Activated T-helper 1 cell treated with Interleukin-2 at 50 U/mL for 16 hours (primary cell): ENCODE measurements at places on chromosomes 13 and 19.

DNA sequence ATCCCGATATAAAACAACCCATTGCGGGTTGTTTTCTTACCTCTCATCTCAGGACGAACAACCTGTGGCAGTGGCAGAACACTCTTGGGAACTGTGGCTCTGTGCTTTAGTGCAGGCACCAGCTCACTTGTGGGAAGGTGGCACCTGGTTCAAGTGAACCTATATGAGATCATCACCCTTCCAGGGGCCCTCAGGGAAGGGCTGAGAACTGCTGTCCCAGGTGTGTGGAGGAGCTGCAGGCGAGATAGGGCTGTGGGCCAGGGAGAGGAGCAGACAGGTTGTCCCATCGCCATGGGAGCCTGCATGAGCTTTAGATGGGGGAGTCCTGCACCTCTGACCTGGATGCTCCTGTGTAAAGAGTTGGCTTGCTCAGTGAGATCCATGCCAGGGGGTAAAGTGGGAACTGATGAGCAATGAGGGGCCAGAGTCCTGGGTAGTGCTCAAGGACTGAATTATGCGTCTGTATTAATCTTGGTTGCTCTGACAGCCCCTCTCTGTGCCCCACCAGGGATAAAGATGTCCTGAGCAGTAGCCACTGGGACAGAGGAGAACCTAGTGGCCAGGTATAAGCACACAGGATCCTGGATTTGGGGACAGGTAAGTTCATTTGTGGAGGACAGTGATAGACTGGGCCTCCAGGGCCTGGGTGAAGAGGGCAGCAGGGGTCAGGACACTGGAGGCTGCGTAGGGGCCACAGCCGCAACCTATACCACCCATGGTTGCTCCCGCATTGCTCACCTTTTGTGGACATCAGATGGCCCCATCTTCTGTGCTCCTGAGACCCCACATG is 8.7 kb downstream of the CEACAM4 start:
- DNase-seq: no peak

GRCh38 chr13:55493297-55493696 is 1647.4 kb upstream of the PRR20A start:
- DNase-seq: no peak

DNA sequence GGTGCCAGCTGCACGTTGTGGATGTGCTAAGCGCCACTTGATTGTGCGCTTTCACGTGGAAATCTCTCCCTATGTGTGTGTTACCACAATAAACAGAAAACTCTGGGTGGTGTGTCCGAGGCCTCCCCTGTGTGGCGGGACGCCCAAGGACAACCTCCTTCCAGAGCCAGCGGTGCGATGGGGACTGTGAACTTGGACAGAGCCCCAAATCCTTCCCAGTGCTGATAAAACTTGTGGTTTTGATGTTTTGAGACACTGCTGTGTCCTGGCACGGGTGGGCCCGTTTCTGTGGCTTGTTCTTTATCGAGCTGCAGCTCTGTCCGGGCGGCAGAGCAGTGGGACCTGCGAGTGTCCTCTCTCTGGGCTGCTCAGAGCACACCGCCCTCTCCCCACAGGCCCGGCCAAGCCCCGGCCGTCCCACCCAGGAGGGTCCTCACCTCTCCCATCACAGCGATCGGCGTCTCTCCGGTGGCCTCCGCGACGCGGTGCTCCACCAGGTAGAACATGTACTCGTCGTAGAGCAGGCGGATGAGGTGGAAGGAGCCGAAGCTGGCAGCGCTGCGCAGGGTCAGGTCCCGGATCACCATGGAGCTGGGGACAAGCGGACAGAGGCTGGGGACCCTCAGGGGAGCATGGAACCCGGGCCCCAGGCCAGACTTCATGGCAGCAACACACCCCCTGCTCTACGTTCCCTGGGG is 18.8 kb upstream of the RANBP3 start:
- no peak for DNase-seq

DNA sequence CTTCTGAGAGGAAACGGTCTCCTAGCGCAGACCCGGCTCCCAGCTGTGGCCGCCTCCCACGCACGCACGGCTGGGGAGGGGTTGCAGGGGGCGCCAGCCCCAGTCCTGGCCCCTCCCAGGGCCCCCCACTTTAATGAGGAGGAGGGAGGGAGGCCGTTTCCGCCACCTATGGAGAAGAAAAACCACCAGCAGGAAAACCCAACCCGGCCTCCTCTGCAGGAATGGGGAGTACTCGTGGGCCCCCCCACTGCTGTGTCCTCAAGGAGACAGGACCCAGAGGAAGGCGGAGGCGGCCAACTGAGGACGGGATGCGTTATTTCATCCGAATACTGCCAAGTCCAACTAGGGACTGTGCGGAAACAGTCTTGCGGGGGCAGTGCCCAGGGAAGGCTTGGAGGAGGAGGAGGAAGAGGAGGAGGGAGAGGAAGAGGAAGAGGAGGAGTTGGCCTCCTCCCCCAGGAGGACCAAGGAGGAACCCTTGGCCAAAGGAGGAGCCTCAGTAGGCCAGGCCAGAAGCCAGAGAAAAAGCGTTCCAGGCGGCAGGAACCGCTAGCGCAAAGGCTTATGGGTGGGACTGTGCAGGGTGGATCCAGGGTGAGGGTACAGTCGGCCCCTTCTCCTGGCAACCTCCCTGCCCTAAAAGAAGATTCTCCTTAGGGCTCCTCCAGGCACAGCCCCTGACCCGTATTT is 3.9 kb upstream of the SSBP4 start:
- no peak for DNase-seq

- DNase-seq: no peak
Observed at GRCh38 chr13:95067303-95067702, 233.9 kb downstream of the ABCC4 start.

GRCh38 chr19:1217366-1217765 is 11.8 kb downstream of the STK11 start:
- no peak for DNase-seq

GRCh38 chr19:16595097-16595496 is 22.9 kb upstream of the SLC35E1 start:
- DNase-seq: no peak

DNA sequence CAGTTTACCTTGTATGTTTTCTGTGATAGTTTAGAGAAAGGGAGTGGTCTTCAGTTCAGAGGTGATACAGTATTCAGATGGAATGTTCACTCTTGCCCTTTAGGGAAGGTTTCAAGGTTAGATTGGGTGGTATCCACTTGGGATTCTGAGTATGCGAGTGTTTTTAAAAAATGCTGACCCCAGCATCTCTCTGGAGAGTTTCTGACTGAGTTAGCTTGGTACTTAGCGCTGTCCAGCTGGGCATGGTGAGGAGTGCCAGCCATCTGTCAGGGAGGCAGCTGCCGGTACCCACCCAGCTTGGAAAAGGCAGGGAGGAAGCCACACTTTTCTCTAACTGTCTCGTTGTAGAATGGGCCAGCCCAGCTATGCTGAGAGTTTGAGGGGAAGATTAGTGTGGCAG is 63.3 kb downstream of the ARHGEF7 start:
- no peak for DNase-seq

GRCh38 chr19:13382633-13382938 is 123.7 kb downstream of the CACNA1A start:
- DNase-seq: no peak
